Colonic mucosa (tissue), 4 donors: ENCODE measurements at places on chromosomes 6 and 20. TPM values are rescaled to one million over a fixed set of nuclear protein-coding genes. Genes with fewer than 3 reads are reported as not detected.

Gene HSPA1L
- 1.4 TPM for total RNA-seq

- H3K27me3 ChIP-seq: no peaks in the 10 kb centered on the region
- H3K27ac ChIP-seq: no peak overlapping the region
- no peak for DNase-seq
- H3K4me3 ChIP-seq: no peak overlapping the region
- no peaks in the 10 kb centered on the region for H3K4me1 ChIP-seq
- no peaks in the 10 kb centered on the region for H3K36me3 ChIP-seq
Observed at GRCh38 chr6:34349211-34349610, 43.3 kb downstream of the NUDT3 start.

DNA sequence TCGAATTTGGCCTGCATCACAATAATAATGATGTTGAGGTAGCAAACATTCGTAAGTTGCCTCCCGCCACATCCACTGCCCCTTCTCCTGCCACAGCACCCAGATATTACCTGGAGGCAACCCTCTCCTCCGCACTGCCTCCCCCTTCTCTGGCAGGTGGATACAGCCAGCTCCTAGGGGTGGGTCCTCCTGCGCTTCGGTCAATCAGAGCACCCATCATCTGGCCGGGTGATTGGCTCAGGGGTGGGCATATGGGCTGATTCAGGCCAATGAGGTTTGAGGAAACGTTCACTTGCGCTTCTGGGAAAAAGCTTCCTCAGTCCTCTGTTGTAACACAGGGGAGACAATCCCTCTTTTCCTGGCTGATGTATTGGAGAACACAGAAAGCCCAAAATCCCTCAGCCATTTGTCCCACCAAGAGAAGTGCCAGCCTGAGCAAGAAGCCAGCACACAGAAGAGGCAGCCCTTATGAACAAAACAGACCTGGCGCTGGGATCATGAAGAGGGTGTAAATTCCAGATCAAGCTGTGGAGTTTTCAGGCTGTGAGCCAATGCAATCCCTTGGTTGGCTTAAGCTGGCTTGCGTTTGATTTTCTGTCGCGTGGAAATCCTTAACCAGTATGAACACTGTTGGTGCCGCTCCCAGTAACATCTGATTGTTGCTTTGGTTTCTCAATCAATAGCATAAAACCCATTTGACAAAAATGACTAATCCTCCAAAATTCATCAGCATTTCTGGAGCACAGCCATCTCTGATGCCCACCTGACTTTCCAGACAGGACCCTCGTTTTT is 82.2 kb downstream of the PRDM1 start:
- H3K4me3 ChIP-seq: no peak overlapping the region
- no peaks in the 10 kb centered on the region for H3K36me3 ChIP-seq
- no peak overlapping the region for H3K27ac ChIP-seq

- H3K27ac ChIP-seq: no peak overlapping the region
- no peaks in the 10 kb centered on the region for H3K27me3 ChIP-seq
- no peak overlapping the region for H3K4me3 ChIP-seq
- no peaks in the 10 kb centered on the region for H3K4me1 ChIP-seq
- H3K36me3 ChIP-seq: no peaks in the 10 kb centered on the region
Observed at GRCh38 chr6:33373960-33374910, 17.4 kb upstream of the KIFC1 start.
